ENCODE measurements at places on chromosomes 3 and 15.
A peak's percentile ranks its signal among the peaks of the same experiment; 100 is the strongest.

DNA sequence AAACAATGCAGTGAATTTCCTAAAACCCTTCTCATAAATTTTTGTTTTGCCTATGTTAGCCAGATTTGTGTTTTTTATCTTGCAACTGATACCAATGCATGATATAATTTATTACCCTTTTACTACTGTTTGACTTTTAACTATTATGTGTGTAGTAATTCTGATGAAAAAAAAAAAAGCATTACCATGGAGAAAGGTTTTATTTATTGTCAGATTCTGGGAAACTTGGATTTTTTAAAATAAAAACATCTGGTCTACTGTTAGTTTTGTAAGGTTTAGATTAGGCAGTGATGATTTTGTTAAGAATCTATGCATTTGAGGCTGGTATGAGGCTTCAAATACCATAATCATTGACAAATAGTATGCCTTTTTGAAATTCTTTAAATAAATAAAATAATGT is 470.4 kb upstream of the ROBO1 start:
- no peak for DNase-seq

- no peak for DNase-seq
These were observed 1013.3 kb upstream of the SEMA6D start for GRCh38 chr15:46703871-46704637.

GRCh38 chr3:138974462-138974861 is 27.4 kb downstream of the FOXL2NB start:
- no peak for DNase-seq

GRCh38 chr15:90002428-90002844 is 1.3 kb downstream of the ZNF710 start:
- DNase-seq: peak; percentile 34

- no peak for DNase-seq
These were observed 596.1 kb downstream of the TUSC7 start for GRCh38 chr3:117305681-117306080.

- DNase-seq: no peak
These were observed 796.8 kb upstream of the EPHA6 start for GRCh38 chr3:96017556-96017955.

DNA sequence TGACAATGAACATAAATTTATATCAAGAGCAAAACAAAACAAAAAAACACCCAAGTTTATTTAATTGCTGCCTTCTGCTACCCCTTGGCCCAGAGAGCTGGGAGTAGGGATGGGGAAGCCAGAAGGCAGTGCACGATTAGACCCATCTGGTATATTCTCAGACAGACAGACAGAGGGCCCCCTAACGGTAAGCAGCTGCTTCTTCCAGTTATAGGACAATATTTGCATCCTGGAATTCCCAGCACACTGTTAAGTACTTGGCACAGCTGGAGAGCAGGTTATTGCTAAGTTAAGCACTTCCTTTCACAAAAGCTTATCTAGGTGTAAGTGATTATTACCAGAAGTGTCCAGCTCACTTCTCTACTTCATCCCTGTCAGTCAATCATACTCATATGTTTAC is 39.3 kb downstream of the C2CD4B start:
- DNase-seq: no peak

Data from CD4-positive, alpha-beta memory T cell (primary cell).